ENCODE measurements at places on chromosomes 2 and 18.

GRCh38 chr2:158668001-158668765 lies 126.9 kb upstream of the DAPL1 start:
- no peaks in the 10 kb centered on the region for H3K36me3 ChIP-seq
- H3K4me3 ChIP-seq = no peak overlapping the region
- no peak overlapping the region for H3K27ac ChIP-seq
- no peaks in the 10 kb centered on the region for H3K27me3 ChIP-seq
- no peaks in the 10 kb centered on the region for H3K4me1 ChIP-seq
- no peak for DNase-seq

- DNase-seq = no peak
- peaks cover 8% of the 10 kb centered on the region for H3K4me1 ChIP-seq
- H3K27me3 ChIP-seq = no peaks in the 10 kb centered on the region
- no peak overlapping the region for H3K27ac ChIP-seq
- H3K36me3 ChIP-seq = no peaks in the 10 kb centered on the region
Measured at GRCh38 chr18:22524783-22525182, 107.1 kb upstream of the CTAGE1 start.

DNA sequence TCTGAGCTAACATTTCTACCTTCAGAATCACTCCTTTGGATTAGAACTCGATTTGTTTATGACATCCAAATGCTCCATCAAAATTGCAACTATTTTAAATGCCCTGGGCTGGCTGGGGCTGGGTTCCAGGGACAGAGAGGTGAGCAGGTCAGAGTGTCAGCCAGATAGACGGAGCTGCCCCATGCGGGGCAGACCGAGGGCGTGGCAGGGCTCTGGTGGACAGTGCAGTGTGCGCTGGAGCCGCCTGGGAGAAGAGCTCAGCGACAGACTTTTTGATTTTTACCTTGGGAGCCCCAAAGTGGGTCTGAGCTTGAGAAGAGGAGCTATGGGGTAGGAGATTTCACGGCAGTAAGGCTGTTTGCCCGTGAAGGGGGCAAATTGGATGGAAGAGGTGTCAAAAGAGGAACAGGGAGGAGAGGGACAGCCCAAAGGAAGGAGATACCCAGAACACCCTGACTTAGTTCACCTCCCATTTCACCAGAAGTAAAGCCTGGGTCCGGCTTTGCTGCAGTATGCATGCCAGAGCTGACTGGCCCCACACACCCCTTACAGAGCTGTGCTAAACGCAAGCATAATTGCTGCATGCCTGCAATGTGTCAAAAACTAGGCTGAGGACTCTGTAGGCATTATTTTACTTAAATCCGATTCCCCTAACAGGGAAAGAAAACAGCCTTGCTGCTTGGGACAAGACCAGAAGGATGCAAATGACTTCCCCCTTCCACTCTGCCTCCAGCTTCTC lies 33.7 kb downstream of the EN1 start:
- H3K36me3 ChIP-seq = no peaks in the 10 kb centered on the region
- no peaks in the 10 kb centered on the region for H3K27me3 ChIP-seq
- no peak overlapping the region for H3K27ac ChIP-seq
- no peaks in the 10 kb centered on the region for H3K4me1 ChIP-seq

GRCh38 chr2:234463626-234464290 lies 33.1 kb downstream of the ARL4C start:
- no peaks in the 10 kb centered on the region for H3K27me3 ChIP-seq
- H3K27ac ChIP-seq = no peak overlapping the region
- H3K4me3 ChIP-seq = no peak overlapping the region
- no peaks in the 10 kb centered on the region for H3K36me3 ChIP-seq
- H3K4me1 ChIP-seq = no peaks in the 10 kb centered on the region

DNA sequence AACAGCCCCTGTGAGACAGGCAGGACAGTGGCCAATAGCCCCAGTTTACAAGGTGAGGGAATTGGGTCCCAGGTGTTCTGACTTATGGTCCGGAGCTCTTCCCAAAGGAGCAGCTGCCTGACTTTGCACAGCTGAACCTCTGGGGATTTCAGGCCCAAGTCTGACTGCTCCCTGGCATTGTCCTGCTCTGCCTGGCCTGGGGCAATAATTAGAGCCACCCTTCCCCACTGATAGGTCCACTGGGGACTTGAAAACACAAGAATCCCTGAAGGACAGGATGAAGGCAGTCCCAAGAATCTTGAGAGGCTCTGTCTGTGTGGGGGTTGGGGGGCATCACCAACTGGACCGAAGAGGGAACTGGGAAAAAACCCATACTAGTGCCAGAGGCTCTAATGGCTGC lies 3.7 kb upstream of the FEV start:
- H3K4me3 ChIP-seq = no peak overlapping the region
- H3K36me3 ChIP-seq = no peaks in the 10 kb centered on the region
- H3K4me1 ChIP-seq = no peaks in the 10 kb centered on the region
- DNase-seq = no peak
- peaks cover 6% of the 10 kb centered on the region for H3K27me3 ChIP-seq

- H3K27ac ChIP-seq = no peak overlapping the region
- no peaks in the 10 kb centered on the region for H3K27me3 ChIP-seq
- no peak for DNase-seq
- no peak overlapping the region for H3K4me3 ChIP-seq
- peaks cover 5% of the 10 kb centered on the region for H3K4me1 ChIP-seq
- no peaks in the 10 kb centered on the region for H3K36me3 ChIP-seq
Measured at GRCh38 chr2:31956312-31956711, 54.5 kb downstream of the MEMO1 start.

- no peak overlapping the region for H3K27ac ChIP-seq
- no peaks in the 10 kb centered on the region for H3K36me3 ChIP-seq
- H3K27me3 ChIP-seq = peaks cover 23% of the 10 kb centered on the region
- no peak for DNase-seq
Measured at GRCh38 chr2:239612133-239612532, 211.3 kb upstream of the HDAC4 start.

GRCh38 chr2:152078023-152078422 lies 20.8 kb downstream of the CACNB4 start:
- H3K4me3 ChIP-seq = no peak overlapping the region
- H3K27ac ChIP-seq = no peak overlapping the region
- DNase-seq = no peak
- H3K27me3 ChIP-seq = no peaks in the 10 kb centered on the region
- peaks cover 4% of the 10 kb centered on the region for H3K4me1 ChIP-seq

GRCh38 chr18:59311631-59312030 lies 6.8 kb downstream of the CPLX4 start:
- DNase-seq = no peak
- H3K27ac ChIP-seq = no peak overlapping the region
- no peaks in the 10 kb centered on the region for H3K27me3 ChIP-seq

DNA sequence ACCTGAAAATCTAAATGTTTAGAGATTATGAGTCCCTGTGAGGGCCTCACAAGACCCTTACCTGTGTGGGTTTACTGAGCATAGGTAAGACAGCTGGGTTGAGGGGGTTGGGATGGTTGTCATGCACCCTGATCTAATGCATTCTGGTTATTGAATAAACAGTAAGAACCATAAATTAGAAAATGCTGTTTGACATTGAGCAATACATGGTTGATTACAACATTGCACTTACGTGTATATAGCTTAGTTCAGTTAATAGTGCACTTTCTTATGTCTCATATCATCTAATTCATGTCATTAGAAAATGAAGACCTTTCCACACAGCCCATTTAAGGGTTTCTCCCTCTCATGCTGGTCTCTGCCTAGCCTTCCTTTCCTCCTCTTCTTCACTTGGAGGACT lies 253.5 kb upstream of the ATP5MC3 start:
- DNase-seq = no peak
- H3K27ac ChIP-seq = no peak overlapping the region
- H3K36me3 ChIP-seq = no peaks in the 10 kb centered on the region
- H3K27me3 ChIP-seq = no peaks in the 10 kb centered on the region
- no peak overlapping the region for H3K4me3 ChIP-seq

GRCh38 chr2:158664987-158665386 lies 130.1 kb upstream of the DAPL1 start:
- DNase-seq = no peak
- no peaks in the 10 kb centered on the region for H3K27me3 ChIP-seq
- H3K36me3 ChIP-seq = peaks cover 3% of the 10 kb centered on the region
- no peaks in the 10 kb centered on the region for H3K4me1 ChIP-seq
- no peak overlapping the region for H3K4me3 ChIP-seq
- no peak overlapping the region for H3K27ac ChIP-seq

GRCh38 chr2:235611349-235611748 lies 117.5 kb downstream of the AGAP1 start:
- DNase-seq = no peak
- H3K27ac ChIP-seq = no peak overlapping the region
- no peaks in the 10 kb centered on the region for H3K27me3 ChIP-seq
- no peak overlapping the region for H3K4me3 ChIP-seq

DNA sequence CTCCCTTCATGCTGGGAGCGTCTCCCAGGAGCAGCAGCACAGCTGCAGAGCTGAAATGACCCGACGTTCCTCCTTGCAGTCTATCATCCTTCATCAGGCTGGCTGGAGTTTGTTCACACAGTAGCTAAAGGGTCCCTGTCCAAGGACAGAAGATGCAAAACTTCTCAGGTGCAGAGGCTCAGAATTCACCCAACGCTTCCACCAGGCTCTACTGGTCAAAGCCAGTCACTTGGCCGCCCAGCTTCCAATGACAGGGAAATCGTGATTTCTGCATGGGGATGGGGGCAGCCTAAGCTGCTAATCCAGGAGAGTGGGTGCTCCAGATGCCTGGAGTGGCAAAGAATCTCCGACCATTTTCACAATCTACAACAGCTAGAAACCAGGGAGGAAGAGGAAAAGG lies 97.0 kb upstream of the SALL3 start:
- no peaks in the 10 kb centered on the region for H3K36me3 ChIP-seq
- no peak for DNase-seq
- no peak overlapping the region for H3K27ac ChIP-seq
- H3K27me3 ChIP-seq = no peaks in the 10 kb centered on the region

GRCh38 chr2:149991576-149991975 lies 404.0 kb upstream of the MMADHC start:
- H3K27me3 ChIP-seq = no peaks in the 10 kb centered on the region
- H3K36me3 ChIP-seq = no peaks in the 10 kb centered on the region
- no peak for DNase-seq
- H3K4me1 ChIP-seq = peaks cover 44% of the 10 kb centered on the region
- no peak overlapping the region for H3K27ac ChIP-seq
- H3K4me3 ChIP-seq = no peak overlapping the region

GRCh38 chr2:209334188-209335017 lies 89.4 kb upstream of the MAP2 start:
- no peak overlapping the region for H3K4me3 ChIP-seq
- DNase-seq = peak; percentile 65
- H3K27ac ChIP-seq = no peak overlapping the region
- H3K36me3 ChIP-seq = no peaks in the 10 kb centered on the region

- H3K4me3 ChIP-seq = no peak overlapping the region
- no peaks in the 10 kb centered on the region for H3K27me3 ChIP-seq
- H3K36me3 ChIP-seq = no peaks in the 10 kb centered on the region
- DNase-seq = no peak
- H3K4me1 ChIP-seq = no peaks in the 10 kb centered on the region
- no peak overlapping the region for H3K27ac ChIP-seq
Measured at GRCh38 chr2:140584471-140584870, 1546.3 kb downstream of the LRP1B start.

GRCh38 chr2:225040856-225041206 lies 1.4 kb downstream of the DOCK10 start:
- DNase-seq = no peak
- no peaks in the 10 kb centered on the region for H3K36me3 ChIP-seq
- no peak overlapping the region for H3K27ac ChIP-seq
- no peaks in the 10 kb centered on the region for H3K4me1 ChIP-seq
- peak overlapping the region; percentile 76 for H3K4me3 ChIP-seq

GRCh38 chr2:170922634-170923494 lies 6.2 kb upstream of the GORASP2 start:
- DNase-seq = no peak
- H3K4me1 ChIP-seq = no peaks in the 10 kb centered on the region
- H3K27me3 ChIP-seq = no peaks in the 10 kb centered on the region
- H3K4me3 ChIP-seq = no peak overlapping the region
- no peaks in the 10 kb centered on the region for H3K36me3 ChIP-seq

DNA sequence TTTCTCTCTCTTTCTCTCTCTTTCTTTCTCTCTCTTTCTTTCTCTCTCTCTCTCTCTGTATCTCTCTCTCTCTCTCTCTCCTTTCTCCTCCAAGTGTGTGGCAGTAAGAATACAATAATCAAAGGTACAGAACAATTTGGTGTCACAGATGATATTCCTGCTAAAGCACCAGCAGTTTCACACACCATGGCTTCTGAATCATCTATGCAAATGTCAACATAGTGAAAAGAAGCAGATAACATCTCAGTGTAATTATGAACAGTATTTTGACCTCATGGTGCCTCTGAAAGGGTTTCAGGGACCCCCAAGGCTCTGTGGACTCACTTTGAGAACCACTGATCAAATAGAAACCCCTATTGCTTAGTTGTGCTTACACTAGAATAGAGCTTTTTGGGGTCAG lies 38.5 kb upstream of the CSRNP3 start:
- no peaks in the 10 kb centered on the region for H3K27me3 ChIP-seq
- no peak overlapping the region for H3K4me3 ChIP-seq
- no peaks in the 10 kb centered on the region for H3K4me1 ChIP-seq
- H3K27ac ChIP-seq = no peak overlapping the region
- DNase-seq = no peak

GRCh38 chr18:48986851-48987761 lies 36.3 kb upstream of the SMAD7 start:
- DNase-seq = no peak
- H3K27me3 ChIP-seq = no peaks in the 10 kb centered on the region
- no peak overlapping the region for H3K4me3 ChIP-seq
- peaks cover 60% of the 10 kb centered on the region for H3K4me1 ChIP-seq

DNA sequence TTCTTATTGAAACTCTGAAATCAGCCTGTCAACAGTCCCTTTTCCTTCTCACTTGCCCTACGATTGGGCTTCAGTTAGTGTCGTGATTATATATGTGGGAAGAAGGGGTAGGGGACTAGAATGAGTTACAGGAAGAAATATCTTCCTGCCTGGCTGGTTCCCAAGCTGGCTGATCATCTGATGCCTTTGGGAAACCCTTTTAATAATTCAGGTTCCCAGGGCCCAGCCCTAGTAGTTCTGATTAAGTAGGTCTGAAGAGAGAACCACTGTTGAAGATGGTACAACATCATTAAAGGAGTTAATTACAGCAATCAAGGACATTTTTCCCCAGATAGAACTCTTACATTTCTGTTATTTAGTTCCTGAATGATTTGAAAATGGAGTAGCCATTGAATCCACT lies 110.1 kb upstream of the EML6 start:
- DNase-seq = no peak
- no peaks in the 10 kb centered on the region for H3K27me3 ChIP-seq
- peaks cover 32% of the 10 kb centered on the region for H3K36me3 ChIP-seq
- H3K4me3 ChIP-seq = no peak overlapping the region
- no peak overlapping the region for H3K27ac ChIP-seq

- no peaks in the 10 kb centered on the region for H3K4me1 ChIP-seq
- no peaks in the 10 kb centered on the region for H3K27me3 ChIP-seq
- DNase-seq = no peak
- H3K4me3 ChIP-seq = no peak overlapping the region
Measured at GRCh38 chr2:119879502-119879901, 119.8 kb downstream of the PTPN4 start.

GRCh38 chr2:165621086-165621560 lies 151.6 kb downstream of the CSRNP3 start:
- no peaks in the 10 kb centered on the region for H3K4me1 ChIP-seq
- no peak overlapping the region for H3K4me3 ChIP-seq
- H3K27me3 ChIP-seq = no peaks in the 10 kb centered on the region
- DNase-seq = peak; percentile 29
- peak overlapping the region; percentile 2 for H3K27ac ChIP-seq

Data from tibial artery (tissue), 4 donors.